NCI-H2227 treated with DMSO at 0.1 percent for 48 hours (cell line): ENCODE measurements at places on chromosomes 1 and 21.

- no peak for DNase-seq
These were observed 90.0 kb upstream of the LYPLAL1 start for GRCh38 chr1:219083631-219084030.

- no peak for DNase-seq
These were observed 11.5 kb downstream of the MEGF6 start for GRCh38 chr1:3599816-3600215.

- no peak for DNase-seq
These were observed 7.1 kb downstream of the MPZL1 start for GRCh38 chr1:167728818-167729410.

- DNase-seq = no peak
These were observed 1.6 kb downstream of the KCNE1 start for GRCh38 chr21:34510148-34511142.
